ENCODE measurements at places on chromosomes 6 and 20. TPM values are rescaled to one million over a fixed set of nuclear protein-coding genes. Genes with fewer than 3 reads are reported as not detected.

Gene PGC
- not detected for total RNA-seq

GRCh38 chr20:39893003-39893685 lies 795.9 kb downstream of the MAFB start:
- DNase-seq: no peak

DNA sequence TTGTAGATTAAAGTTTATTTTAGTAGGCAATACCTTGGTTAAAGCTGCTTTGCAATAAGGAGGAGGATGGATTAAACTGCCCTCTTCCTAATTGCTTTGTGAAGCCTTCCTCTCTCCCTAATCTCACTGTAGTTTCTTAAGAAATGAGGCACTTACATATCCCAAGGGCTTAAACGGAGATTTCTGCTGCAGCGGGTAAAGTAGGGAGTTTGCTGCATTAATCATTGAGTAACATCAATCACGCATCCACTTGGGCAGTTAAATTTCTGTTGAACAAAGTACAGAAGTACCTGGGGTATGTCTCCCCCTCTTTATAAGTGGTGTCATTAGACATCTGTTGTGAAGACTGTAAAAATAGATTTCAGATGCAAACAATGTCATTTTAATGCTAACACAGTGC lies 29.5 kb upstream of the ARID1B start:
- no peak for DNase-seq

Gene SNAI1
- total RNA-seq: 1.1 TPM

GRCh38 chr6:15970517-15970916 lies 158.4 kb upstream of the MYLIP start:
- no peak for DNase-seq

- DNase-seq: no peak
Measured at GRCh38 chr20:54293526-54293925, 85.6 kb downstream of the PFDN4 start.

Gene SHLD1
- total RNA-seq: 4.0 TPM

GRCh38 chr20:24987873-24988835 lies 4.4 kb downstream of the APMAP start:
- no peak for DNase-seq

DNA sequence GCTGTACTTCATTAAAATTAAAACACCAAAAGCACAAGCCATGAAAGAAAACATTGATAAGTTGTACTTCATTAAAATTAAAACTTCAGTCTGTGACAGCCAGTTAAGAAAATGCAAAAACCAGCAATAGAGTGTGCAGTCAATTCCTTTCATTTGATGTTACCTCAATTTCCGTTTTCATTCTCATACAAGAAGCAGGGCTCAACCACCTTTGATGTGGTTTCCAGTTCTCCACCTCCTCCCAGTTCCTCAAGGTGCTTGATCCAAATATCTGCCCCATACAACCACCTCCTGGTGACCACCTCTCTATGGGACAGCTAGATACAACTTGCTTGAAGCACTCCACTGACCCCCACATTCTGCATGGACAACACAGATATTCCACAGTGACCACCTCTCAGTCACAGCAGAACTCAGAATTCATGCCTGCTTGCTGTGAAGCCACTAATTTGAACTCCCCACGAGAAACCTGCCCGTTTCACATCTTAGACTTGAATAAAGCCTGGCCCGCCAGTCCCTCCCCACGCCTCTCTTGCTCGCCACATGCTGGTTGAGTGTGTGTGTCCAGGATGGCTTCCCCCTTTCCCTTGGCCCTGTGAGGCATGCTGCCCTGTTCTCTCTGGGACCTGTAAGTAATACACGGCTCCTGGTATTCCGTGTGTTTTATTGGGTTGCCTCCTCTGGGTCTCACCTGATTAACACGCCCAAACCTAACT lies 66.1 kb downstream of the FAM50B start:
- no peak for DNase-seq

DNA sequence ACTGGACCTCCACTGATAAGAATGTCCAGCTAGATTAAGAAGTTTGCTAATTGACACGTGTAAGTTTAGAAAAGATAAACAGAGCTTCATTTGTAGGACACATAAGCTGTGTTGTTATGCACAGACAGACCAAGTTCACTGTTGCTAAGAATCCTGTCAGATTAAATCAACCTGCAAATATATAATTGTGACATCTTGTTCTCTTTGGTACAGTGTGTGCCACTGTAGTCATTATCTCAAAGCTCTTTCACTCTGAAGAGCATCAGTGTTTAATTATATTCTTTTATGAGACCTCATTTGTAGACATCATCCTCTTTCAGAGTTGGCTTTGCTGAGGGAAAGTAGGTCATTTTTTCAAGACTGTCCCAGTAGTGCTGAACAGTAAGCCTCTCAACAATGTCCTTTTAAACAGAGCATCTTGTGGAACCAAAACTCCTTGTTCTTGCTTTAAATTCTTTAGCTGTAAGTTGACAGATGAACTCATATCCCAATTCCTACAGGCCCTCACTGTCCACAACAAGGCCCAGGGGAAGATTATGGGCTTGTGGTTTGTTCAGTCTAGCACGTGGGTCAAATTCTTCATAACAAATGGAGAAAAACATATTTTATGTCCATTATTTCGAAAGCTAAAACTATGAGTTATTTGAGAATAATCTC lies 252.4 kb downstream of the HDGFL1 start:
- DNase-seq: no peak

Gene C20orf204
- 3.0 TPM for total RNA-seq

Gene ADGRG6
- total RNA-seq: 57.1 TPM

Gene RIN2
- total RNA-seq: 6.5 TPM

- DNase-seq: no peak
Measured at GRCh38 chr20:20782231-20782630, 69.8 kb upstream of the RALGAPA2 start.
